ENCODE measurements at places on chromosomes 2 and 18. TPM values are rescaled to one million over a fixed set of nuclear protein-coding genes. Genes with fewer than 3 reads are reported as not detected.

Gene EN1
- polyA plus RNA-seq, result not detected

Gene CCBE1
- polyA plus RNA-seq, result 75.0 TPM

Gene GCA
- 39.0 TPM for polyA plus RNA-seq

Gene SCYGR5
- not detected for polyA plus RNA-seq

Gene GPBAR1
- polyA plus RNA-seq, result 1.9 TPM

Gene FAM237A
- not detected for polyA plus RNA-seq

Gene EML4
- polyA plus RNA-seq, result 109 TPM

Gene COLEC12
- 119 TPM for polyA plus RNA-seq

Gene OXER1
- polyA plus RNA-seq, result 8.8 TPM

Gene RASGRP3
- 32.7 TPM for polyA plus RNA-seq

Gene TOGARAM2
- polyA plus RNA-seq, result 5.4 TPM

Gene DYNC2LI1
- 101 TPM for polyA plus RNA-seq

Gene REG3G
- not detected for polyA plus RNA-seq

Gene CDC42EP3
- polyA plus RNA-seq, result 26.6 TPM

Gene MEP1B
- polyA plus RNA-seq, result 0.38 TPM

Gene RAMP1
- 6.0 TPM for polyA plus RNA-seq
